Skeletal muscle tissue (tissue), 5 donors: ENCODE measurements at places on chromosomes 4 and X. TPM values are rescaled to one million over a fixed set of nuclear protein-coding genes. Genes with fewer than 3 reads are reported as not detected.

Gene PCYT1B
- total RNA-seq = 1.0 TPM

Gene CFAP47
- total RNA-seq = under 0.01 TPM

Gene CPLX1
- not detected for total RNA-seq

Gene PCDH10
- total RNA-seq = 0.52 TPM

Gene WAS
- 1.0 TPM for total RNA-seq

Gene PLXNB3
- total RNA-seq = 1.0 TPM

Gene GRIA2
- total RNA-seq = 3.1 TPM

Gene GAGE12H
- not detected for total RNA-seq

Gene SMARCA1
- 53.8 TPM for total RNA-seq

Gene XAGE1A
- total RNA-seq = not detected
